Activated CD4-positive, CD25-positive, alpha-beta regulatory T cell (primary cell): ENCODE measurements at places on chromosomes 5 and 9.

DNA sequence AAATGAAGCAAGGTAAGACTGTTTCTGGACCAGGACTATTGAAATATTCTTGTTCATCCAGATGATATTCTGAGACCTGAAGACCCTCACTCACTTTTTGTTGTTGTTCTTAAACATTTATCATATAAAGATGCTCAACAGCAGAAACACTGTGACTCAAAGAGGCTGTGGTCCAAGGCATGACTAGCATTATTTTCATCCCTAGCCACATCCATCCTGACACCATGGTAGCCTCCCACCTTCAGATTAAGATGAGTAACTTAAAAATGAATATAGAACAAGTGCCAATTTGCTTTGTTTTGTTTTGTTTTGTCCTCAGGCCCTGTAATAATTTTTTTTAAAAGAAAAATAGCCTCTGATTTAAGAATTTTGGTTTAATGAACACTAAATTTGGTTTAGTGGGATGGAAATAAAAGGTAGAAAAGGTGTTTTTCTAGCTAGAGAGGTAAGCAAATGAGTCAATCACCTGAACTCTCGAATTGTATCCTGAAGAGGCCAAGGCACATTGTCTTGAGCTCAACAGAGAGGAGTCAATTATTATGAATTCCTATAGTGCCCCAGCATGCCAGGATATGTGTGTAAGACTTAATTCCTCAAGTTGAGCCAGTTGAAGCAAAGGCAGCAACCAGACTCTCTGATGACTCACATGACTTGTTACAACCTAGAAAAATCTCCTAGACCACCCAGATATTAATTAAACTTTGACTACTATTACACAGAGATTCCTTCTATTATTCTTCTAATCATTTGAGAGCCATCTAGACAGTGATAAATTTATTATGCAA is 380.1 kb upstream of the TUSC1 start:
- DNase-seq: no peak

DNA sequence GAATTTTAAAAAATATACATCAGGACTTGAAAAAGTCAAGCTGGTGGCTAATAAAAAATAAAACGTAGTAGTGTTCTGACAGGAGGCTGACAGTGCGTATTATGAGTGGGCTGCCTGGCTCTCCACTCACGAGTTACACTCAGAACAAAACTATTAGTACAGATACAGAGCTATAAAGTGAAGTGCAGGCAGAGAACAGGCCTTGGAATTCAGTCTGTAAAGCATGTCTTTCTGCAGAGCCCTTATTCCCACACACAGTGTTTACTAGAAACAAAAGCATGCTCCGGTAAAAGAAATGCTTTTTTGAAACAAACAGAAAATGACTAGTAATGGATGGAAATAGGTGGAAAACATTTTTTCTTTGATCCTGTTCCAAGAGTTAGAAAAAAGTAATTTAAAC is 334.7 kb downstream of the DIRAS2 start:
- DNase-seq: no peak

DNA sequence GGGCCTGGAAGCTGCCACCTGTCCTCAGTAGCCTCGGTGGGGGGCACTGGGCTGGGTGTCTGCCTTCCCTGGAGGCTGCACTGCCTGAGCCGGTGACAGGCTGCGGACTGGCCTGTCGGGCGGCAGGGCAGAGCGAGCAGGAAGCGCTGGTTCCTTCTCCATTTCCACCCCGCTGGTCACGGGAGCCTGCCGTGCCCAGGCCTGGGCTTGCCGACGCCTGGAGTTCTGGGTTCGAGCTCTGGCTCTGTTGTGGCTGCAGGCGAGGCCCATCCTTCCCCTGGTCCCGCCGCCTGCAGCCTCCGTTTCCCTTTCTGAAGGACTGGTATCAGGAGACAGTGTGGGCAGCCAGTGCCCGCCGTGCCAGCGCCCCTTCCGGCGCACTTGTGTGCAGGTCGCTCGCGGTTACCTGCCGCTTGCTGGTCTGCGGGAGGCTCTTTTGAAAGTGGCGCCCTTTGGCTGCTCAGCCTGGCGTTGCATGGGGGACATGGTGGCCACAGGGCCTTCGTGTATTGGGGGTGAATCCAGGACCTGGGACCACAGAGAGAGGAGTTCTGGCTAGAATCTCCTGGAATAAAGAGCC is 34.0 kb downstream of the RXRA start:
- DNase-seq: no peak

- no peak for DNase-seq
Measured at GRCh38 chr9:7456377-7456776, 343.2 kb downstream of the DMAC1 start.

- DNase-seq: no peak
Measured at GRCh38 chr9:20562051-20562450, 60.2 kb downstream of the MLLT3 start.

- DNase-seq: no peak
Measured at GRCh38 chr9:132244582-132245455, 83.0 kb downstream of the NTNG2 start.

DNA sequence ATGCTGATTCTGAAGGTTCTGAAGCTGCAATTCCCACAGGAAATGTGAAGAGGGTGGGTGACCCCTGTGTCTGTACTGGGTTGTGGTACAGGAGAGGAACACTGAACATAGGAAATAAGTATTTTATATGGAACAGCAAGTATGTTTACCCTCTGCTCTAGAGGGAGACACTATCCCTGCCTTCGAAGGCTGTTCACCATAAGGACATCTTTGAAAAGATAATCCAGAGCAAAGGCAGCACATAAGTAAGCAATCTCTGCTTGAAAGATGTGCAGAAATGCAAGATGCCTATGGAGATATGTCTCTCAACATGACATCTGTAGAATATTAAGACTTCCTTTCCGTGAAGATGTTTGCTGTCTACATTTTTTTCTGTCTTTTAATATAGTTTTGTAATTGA is 184.4 kb upstream of the EFNA5 start:
- no peak for DNase-seq

GRCh38 chr9:99210572-99210971 is 11.2 kb downstream of the ALG2 start:
- no peak for DNase-seq

DNA sequence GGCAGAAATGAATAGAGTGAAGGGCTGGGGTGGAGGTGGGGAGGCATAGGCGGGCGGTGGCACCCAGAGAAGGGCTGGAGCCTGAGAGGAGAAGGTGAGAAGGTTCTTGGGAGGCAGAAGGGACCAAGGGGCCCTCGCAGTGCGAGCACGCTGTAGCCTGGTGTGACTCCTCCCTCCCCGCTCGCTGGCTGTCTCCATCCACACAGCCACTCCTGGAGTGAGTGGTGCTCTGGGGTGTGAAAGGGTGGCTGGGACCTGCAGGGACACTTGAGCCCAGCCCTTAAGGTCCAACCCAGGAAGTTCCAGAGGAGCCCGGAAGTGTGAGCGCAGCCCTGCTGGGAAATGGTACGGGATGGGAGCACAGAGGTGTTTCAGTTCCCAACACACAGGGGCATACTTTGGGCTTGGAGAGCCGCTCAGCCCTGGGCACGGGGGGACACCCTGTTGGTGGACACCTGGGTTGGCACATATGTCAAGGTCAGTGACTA is 9.3 kb upstream of the SCGB3A1 start:
- no peak for DNase-seq

GRCh38 chr9:104074876-104075275 is 19.2 kb upstream of the SMC2 start:
- DNase-seq: no peak

GRCh38 chr5:139712412-139712811 is 64.3 kb downstream of the CXXC5 start:
- no peak for DNase-seq

- DNase-seq: no peak
Measured at GRCh38 chr5:135242021-135242865, 156.8 kb downstream of the MACROH2A1 start.

DNA sequence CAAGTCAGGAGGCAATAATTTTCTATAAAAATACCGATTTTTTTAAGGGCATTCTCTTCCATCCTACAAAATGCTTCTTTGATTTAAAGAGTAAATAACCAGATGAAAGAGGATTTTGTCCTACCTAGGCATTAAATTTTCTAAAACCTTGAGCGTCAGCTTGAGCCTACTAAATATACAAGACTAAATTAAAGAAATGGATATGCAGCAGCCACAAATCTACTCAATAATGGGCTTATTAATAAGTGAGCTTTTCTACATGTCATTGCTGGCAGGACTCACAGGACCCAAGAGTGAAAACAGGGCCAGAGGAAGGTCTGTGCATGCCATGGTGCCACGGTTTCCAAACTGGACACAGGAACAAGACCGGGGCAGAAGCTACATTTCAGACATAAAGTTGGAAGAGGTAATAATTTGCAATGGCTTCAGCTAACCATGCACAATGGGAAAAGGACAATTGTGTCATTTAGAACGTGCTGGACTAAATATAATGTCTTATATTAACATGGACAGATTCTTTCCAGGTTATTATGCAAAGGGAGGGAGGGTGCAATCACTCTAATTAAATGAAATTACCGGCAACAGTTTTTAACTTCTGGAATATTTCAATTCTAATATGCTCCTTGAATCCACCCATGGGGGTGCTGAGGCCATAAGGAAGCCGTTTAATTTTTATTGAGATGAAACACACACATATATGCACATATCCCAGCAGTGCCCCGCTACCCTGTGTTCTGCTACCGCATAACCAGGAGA is 5.2 kb downstream of the WHRN start:
- DNase-seq: no peak

DNA sequence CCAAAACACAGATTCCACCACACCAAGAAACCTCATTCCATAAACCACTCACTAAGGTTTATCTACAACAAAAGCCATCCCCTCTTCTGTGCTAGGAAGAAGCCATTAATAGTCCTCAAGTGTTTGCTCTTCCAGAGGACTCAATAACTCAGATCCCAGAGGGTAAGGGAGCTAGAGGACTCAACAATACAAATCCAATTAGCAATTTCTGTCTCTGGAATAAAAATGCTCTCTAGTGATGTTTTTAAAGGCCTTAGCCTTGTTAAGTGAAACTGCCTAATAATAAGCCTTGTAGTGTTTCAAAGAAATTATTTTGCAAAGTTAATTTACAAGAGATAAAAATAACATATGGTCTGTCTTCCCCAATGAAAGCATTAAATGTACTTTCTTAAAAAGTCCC is 942.4 kb downstream of the CDH12 start:
- DNase-seq: no peak

DNA sequence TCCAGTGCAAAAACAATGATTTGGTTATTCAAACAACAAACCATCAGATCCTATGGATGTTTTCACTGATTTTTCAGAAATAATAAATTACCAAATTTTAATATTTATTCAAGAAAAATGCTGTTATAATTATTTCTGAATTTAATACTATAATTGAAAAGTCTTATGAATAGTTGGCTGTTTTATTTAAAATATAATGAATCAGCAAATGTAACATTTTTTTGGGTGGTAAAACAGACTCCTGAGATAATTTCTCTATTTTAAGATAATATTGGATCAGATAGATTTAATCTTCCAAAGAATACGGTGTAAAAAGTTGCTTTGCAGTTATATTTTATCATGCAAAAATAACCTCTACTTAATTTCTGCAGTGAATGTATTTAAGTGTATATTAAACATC is 5.3 kb upstream of the GOLGA1 start:
- no peak for DNase-seq

- DNase-seq: no peak
Measured at GRCh38 chr5:14187660-14188059, 44.5 kb downstream of the TRIO start.

- no peak for DNase-seq
Measured at GRCh38 chr5:58081435-58081834, 378.5 kb downstream of the PLK2 start.

GRCh38 chr9:27538647-27539046 is 9.0 kb upstream of the MOB3B start:
- DNase-seq: no peak

DNA sequence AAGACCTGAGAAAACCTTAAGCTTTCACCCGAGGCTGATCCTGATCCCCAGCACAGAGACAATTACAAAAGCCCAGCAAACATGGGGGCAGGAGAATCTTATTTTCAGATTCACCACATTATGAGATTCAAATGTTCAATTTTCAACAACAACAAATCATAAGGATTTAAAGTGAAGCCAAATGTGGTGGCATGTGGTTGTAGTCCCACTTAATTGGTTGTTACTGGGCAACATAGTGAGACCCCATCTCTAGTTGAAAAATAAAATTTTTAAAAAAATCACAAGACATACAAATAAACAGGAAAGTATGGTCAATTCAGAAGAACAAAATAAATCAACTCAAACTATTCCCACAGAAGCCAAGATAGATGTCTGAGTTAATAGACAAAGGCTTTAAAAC is 3.9 kb upstream of the RABGAP1 start:
- DNase-seq: no peak

- no peak for DNase-seq
Measured at GRCh38 chr5:77211691-77212047, 1.2 kb downstream of the PDE8B start.

DNA sequence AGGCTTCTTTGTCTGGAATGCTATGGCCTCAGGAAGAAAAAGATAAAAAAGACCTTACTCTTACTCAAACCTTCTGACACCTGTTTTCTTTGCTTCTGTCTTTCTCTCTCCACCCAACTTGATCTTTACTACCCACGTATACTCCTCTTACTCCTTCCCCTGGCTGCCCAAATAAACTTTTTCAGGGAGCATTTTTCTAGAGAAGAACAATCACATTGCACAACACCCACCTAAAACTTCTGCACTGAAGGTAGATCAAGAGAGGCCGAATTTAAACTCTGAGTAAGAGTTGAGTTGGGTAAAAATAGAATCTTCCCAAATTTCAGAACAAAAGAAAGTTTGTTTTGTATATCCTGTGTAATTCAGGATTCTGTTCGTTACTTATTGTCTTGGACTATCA is 3.9 kb downstream of the TEX48 start:
- DNase-seq: no peak

- no peak for DNase-seq
Measured at GRCh38 chr5:16180789-16181082, 1.1 kb upstream of the MARCHF11 start.

DNA sequence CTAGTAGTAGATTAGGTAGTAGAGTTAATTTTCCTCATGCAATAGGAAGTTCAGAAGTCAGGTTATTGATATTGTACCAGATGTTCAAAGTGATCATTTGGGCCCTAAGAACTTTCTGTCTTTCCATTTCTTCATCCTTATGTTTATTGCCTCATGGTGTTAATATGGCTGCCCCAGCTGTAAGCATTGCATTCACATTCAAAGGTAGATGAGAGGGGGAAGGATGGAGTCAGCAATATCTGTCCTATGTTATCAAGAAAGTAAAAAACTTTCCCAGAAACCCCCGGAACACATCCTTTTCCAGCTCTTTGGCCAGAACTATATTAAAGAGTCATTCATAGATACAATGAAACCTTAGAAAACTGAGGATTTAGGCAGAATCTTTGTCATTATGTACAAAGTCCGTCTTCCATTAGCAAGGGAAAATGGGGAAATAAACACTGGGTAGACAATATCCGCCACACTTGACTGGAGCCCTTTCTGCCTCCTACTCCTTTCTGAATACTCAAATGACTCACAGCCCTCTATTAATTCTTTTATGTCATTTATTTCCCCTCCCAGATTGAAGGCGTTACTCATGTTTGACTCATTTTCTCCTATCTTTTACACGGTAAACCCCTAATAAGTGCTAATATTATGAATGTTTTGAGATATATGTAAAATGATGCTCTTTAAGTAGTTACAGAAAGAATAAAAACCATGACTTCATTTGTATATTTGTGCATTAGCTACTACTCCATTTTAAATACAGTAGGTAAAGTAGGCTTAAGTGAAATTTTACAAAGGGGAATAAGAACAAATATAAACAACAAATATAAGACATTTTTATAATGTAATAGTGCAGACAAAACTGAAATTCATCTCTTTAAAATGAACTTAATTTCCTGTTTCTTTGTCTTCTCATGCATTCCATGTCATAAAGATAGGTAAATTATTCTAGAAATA is 127.6 kb downstream of the SLF1 start:
- DNase-seq: no peak

- DNase-seq: no peak
Measured at GRCh38 chr9:2229109-2229721, 214.1 kb downstream of the SMARCA2 start.
